ENCODE measurements at places on chromosomes 12 and 14.

- DNase-seq, result no peak
Measured at GRCh38 chr12:5194306-5194705, 150.6 kb downstream of the KCNA5 start.

- DNase-seq, result no peak
Measured at GRCh38 chr14:95386536-95387095, 66.9 kb upstream of the CLMN start.

DNA sequence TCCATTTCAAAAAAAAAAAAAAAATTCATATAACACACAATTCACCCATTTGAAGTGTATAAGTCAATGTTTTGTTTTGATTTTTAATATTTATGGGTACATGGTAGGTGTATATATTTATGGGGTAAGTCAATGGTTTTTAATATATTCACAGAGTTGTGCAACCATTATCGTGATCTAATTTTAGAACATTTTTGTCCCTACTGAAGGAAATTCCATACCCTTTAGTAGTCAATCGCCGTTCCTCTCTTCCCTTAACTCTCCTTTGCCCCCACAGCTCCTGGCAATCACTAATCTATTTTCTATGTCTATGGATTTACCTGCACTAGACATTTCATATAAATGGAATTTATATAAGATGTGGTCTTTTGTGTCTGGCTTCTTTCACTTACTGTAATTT lies 92.8 kb downstream of the TRAFD1 start:
- DNase-seq, result peak; percentile 37

DNA sequence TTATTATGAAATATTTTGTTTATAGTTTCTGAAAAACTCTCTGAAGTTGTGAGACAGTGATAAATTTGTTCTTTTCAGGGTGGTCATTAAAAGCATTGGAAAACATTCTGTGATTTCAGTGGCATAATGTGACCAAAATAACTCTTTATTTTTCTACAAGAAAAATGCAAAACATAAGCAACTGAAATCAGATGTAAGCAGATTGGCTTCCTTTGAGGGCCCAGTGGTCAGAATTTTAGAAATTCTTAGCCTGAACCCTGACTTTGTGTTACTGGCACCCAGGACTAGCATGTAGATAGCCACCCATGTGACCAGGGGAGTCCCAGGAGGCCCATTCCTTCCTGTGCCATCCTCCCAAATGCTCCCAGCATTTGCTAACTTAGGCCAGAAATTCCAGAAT lies 145.6 kb upstream of the SLC38A2 start:
- peak; percentile 47 for DNase-seq

GRCh38 chr12:77493302-77494168 lies 337.2 kb upstream of the NAV3 start:
- no peak for DNase-seq

DNA sequence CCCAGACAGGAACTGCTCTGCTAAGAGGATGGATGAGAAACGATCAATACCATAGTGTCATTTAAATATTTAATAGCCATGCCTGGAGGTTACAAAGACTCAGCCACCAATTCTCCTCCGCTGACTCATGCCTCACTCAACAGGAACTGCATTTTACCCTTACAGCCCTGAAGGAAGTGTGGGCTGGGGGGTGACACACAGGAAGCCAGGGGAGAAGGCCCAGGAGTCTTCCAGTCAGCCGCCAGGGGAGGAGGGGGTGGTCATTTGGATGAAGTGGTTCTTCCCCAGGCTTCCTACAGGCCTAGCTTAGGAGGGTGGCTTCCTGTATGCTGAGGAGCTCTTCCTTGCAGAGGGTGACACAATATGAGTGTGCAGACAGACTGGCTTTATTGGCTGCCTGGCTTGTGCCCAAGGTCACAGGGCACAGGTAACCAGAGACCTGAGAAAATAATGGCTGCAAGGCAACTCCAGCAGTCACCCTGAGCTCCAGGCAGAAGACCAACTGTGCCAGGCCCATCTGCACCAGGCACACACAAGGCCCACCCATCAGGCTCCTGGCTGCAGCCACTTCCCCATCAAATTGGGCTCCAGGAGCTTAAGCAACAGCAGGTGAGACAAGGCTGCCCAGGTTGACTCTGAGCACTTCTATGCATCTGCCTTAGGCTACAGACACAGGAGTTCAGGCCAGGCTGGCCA lies 30.6 kb upstream of the RPLP0 start:
- DNase-seq, result peak; percentile 87

GRCh38 chr12:50751948-50752721 lies 11.8 kb upstream of the ATF1 start:
- DNase-seq, result peak; percentile 17

GRCh38 chr12:117412465-117413188 lies 51.2 kb upstream of the NOS1 start:
- DNase-seq, result no peak

- DNase-seq, result no peak
Measured at GRCh38 chr14:74474376-74474775, 18.7 kb downstream of the NPC2 start.

DNA sequence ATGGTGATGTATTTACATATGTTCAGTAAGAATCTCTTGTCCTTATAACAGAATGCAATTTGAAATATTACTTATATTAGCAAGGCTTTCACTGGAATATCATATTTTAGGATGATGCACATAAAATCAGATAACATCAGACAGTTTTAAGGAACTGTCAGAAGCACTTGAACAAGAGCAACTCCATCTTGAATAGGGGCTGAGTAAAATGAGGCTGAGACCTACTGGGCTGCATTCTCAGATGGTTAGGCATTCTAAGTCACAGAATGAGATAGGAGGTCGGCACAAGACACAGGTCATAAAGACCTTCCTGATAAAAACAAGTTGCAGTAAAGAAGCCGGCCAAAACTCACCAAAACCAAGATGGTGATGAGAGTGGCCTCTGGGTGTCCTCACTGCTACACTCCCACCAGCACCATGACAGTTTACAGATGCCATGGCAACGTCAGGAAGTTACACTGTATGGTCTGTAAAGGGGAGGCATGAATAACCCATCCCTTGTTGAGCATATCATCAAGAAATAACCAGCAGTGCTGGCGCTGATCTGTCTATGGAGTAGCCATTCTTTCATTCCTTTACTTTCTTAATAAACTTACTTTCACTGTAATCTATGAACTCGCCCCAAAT lies 27.6 kb upstream of the ETV6 start:
- DNase-seq, result peak; percentile 18

DNA sequence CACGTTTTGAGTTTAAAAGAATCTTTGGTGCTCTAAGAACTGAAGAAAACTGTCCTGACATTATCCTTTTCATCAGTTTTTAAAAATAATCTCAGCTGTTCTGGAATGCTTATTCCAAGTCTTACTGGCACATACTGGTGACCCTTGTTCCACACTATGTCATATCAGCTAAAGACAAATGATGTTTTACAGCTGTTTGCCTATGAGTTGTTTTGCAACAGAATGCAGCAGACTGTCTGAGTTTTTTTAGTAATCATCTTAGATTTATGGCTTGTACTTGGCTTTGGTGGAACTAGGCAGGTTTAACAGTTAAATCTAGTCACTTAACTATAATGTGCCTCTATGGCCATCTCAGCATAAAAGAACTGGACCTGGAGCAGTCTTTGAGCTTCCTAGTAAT lies 91.6 kb upstream of the GRIN2B start:
- no peak for DNase-seq

GRCh38 chr14:105148604-105149145 lies 19.9 kb downstream of the JAG2 start:
- DNase-seq, result no peak

DNA sequence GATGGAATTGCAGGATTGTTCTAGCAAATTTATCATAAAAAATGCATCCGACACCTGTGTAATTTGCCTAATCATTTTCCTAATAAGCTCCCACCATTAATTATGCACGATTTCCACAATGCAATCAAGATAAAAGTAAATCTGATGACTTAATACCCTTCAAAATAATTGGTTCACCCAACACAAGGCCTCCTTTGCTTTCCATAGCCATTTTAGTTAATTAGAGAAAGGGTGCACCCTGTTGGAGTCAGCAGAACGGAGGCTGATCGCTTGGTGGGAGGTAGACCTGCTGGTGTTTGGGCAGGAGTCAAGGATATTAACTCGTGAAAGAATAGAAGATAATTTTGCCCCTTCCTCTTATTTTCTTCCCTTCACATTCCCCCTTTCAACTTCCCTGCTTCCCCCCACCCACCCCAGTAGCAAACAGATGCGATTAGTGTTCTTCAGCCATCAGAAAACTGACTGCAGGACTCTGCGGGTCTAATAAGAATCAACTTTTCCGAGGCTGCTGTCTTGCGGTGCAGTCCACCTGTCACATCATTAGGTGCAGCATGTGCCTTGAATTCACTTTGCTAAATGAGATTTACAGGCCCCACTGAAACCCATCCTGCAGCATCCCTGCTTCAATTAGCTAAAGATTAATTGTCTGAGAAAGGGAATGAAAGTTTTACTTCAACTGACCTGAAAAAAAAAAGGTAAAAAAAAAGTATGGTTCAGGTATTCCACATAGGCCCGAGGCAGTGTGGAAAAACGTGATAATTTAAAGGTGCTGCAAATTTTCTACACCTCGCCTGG lies 553.7 kb upstream of the LMO3 start:
- DNase-seq, result no peak

DNA sequence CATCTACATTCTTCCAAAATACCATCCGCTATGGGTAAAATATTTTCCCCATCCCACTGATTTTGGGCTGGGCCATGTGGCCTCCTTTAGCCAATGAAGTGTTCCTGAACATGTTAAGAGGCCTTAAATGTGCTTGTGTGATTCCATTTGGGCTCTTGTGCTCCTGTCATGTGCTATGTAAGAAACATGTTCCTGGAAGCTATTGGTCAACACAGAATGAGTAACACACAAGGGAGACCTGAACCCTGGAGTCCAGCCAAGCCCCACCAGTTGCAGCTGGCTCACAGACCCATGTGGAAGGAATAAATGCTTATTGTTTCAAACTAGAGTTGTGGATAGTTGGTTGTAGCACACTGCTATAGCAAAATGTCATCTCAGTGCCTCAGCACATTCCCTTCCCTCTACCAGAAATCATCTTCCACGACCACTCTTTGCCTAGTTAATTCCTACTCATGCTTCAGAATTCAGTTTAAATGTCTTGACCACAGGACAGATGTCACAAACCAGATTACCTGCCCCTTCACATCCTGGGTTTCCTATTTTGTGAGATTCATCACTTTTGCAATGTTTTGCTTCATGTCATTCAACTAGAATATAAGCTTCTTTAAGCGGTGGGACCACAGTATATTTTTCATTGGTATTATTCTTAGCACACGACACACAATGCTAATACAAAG lies 217.3 kb upstream of the EEA1 start:
- peak; percentile 87 for DNase-seq

DNA sequence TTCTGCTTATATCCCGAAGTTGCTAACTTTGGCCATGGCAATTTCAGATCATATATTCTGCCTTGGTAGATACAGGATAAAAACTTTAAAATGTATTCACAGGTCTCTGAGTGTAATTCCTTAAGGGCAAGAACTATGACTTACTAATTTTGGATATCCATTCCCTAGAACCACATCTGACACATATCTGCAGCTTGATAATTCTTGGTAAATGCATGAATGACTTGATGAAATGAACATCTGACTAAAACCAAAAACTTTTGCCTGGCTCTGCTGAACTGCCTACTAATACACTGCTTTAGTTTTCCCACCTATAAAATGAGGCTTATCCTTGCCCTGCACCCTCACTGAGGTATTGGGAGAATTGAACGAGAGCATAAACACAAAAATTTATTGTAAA lies 32.2 kb downstream of the SLC25A21 start:
- no peak for DNase-seq

- no peak for DNase-seq
Measured at GRCh38 chr12:11891754-11892386, 178.9 kb upstream of the BCL2L14 start.

DNA sequence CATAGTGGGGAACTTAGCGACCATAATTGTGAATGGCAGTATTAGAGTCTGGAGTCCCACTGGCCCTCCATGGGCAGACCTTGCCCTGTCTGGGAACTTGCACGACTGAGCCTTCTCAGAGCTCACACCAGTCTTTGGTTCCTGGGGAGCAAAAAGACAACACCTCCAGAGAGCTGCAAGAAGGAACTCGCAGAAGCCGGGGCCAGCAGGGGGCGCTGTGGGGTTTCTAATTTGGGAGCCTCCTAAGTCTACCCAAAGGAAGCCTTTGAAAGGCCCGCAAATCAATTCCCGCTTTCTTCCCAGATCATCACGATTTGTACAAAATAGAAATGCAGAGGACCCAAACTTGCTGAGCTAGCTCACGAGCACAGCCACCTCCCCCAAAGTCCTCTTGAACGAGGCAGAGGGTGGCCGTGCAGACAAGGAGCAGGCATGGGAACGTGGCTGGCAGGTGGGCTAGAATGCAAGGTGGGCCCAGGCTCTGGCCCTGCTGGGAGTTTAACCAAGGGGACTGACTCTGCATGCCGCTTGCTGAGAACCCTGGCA lies 46.3 kb upstream of the FBXO21 start:
- peak; percentile 53 for DNase-seq

- peak; percentile 91 for DNase-seq
Measured at GRCh38 chr12:52903285-52903854, 1.5 kb downstream of the KRT8 start.

DNA sequence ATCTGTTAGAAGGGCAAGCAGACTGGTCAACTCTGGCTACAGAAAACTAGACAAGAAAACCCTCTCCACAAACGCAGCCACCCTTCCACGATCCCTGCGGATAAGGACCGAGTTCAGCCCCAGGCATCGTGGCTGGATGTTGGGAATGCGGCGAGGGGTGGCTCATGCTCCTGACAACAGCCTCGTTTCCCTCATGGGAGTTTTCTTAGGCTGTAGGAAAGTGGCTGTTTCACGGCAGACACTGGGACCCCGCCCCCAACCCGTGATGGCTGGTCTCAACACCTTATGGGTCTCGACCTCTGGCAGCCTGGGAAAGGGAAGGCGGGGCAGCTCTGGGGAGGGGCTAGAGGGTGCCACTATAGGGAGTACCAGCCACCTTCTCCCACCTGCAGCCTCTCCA lies 123.3 kb downstream of the RFLNA start:
- no peak for DNase-seq

DNA sequence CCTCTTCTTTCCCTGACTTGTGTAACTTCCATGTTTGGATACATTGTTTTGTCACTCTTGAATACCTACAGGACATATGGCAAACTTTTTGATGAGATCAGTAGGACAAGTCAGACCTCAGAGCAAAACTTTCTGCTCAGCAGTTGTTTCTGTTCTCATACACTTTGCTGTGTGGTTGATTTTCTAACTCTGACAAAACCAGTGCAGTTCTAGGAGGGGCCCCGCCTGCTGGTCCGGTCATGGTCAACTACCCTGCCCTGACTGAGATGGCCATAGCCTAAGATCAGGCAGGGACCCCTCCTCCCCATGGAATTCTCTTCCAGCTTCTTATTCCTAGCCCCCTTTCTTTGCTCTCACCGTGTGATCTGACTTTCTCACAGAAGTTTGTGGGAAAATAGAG lies 92.8 kb downstream of the OTOGL start:
- no peak for DNase-seq

- peak; percentile 76 for DNase-seq
Measured at GRCh38 chr14:53278602-53279506, 125.7 kb upstream of the DDHD1 start.

DNA sequence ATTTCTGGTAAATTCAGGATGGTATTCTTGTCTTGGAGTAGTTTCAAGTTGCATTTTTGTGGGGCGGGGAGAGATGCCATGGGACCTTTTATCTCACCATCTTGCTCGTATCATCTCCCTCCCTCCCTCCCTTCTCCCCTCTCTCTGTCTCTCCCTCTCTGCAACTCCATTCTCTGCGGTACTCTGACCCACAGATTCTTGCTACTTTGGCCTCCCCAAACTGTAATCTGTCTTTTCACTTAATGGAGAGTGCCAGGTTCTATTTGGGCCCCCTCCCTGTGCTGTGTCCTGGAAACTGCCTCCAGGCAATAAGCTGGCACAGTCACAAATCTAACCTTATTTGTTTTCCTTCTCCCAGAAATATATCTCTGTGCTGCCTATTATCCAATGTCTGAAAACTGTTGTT lies 175.2 kb downstream of the PAWR start:
- DNase-seq, result no peak
